WTC11 (cell line): ENCODE measurements at places on chromosomes 11 and 22. TPM values are rescaled to one million over a fixed set of nuclear protein-coding genes. Genes with fewer than 3 reads are reported as not detected.

- no peaks in the 10 kb centered on the region for H3K27me3 ChIP-seq
- H3K4me3 ChIP-seq: no peak overlapping the region
- H3K36me3 ChIP-seq: no peaks in the 10 kb centered on the region
- no peak for DNase-seq
Observed at GRCh38 chr11:111570796-111571195, 30.3 kb downstream of the LAYN start.

DNA sequence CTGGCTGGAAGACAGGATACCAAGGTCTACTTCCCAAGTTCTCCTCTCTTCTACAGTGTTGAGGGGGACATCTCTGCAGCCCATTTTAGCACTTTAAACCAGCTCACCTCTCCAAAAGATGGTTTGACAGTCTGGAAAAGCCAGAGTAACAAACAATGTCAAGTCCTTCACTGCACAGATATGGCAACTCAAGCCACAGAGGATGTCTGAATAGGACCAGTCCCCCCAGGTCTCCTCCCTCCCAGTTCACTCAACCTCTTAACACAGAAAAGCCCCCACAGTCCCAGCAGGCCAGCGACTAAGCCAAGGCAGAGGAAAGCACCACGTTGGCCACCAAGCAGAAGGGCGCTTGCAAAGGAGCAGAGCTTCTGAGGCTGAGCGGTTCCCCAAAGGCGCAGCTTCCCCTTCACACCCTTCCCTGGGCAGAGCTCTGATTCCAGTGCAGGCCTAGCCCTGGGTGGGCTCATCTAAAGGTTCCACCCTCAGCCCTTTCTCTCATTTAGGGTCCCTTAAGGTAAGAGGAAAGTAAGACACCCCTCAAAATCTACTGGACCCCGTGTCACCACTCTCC lies 62.7 kb downstream of the PAK1 start:
- H3K27ac ChIP-seq: peak overlapping the region; percentile 36
- H3K27me3 ChIP-seq: no peaks in the 10 kb centered on the region
- no peaks in the 10 kb centered on the region for H3K36me3 ChIP-seq
- H3K4me1 ChIP-seq: peaks cover 70% of the 10 kb centered on the region

DNA sequence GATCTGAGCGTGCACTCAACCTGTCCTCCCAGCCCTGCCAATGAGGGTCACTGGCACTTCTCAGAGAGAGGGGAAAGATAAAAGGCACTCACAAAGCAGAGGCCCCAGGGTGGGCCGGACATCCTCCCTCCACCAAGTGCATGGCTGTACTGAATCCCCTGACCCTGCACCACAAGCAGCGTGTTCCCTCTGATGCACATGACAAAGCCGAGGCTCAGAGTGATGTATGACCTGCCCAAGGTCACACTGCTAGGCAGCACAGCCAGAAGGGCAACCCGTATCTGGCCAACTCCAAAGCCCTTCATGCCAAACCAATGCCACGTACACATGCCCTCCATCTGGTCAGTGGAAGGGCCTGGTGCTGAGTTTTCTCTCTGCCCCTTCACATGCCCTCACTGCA lies 22.1 kb downstream of the SPATA19 start:
- DNase-seq: no peak
- H3K4me1 ChIP-seq: peaks cover 6% of the 10 kb centered on the region
- no peak overlapping the region for H3K4me3 ChIP-seq
- no peaks in the 10 kb centered on the region for H3K36me3 ChIP-seq

DNA sequence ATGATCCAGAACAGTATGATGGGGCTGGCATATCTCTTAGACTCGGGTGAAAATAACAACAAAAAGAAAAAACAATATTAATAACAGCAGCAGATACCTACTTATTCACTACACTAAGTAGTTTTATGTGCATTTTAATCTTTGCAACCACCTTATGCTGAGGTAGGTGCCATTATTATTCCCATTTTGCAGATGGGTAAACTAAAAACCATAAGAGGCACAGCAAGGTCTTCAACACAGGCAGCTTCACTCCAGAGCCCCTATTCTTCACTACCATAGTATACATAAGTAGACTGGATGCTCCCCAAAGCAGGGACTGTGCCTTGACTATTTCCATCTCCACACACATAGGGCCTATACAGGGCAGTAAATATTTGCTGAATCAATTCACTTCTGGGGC lies 41.0 kb downstream of the CLPB start:
- DNase-seq: no peak
- no peak overlapping the region for H3K27ac ChIP-seq
- no peaks in the 10 kb centered on the region for H3K27me3 ChIP-seq

DNA sequence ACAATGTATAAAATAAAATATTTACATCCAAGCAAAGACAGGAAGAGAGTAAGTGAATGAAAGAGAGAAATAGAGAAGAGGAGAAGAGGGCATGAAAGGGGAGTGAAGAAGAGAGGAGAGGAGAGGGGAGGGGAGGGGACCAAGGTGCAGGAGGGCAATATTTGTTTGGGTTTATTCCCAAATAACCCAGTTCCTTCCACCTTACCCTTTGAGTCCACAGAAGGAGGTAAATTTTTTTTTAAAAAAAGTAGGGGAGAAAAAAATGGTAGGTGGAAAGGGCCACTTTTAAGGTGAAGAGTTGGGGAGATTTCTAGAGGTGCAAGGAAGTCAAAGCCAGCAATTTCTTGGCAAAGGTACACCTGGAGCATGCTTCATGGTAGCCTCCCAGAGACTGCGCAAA lies 2.1 kb upstream of the OR5AN1 start:
- no peak for DNase-seq
- H3K4me3 ChIP-seq: no peak overlapping the region
- no peak overlapping the region for H3K27ac ChIP-seq
- H3K27me3 ChIP-seq: no peaks in the 10 kb centered on the region; the same call in 1 of the 2 replicates
- H3K36me3 ChIP-seq: peaks cover 11% of the 10 kb centered on the region

Gene HTR3A
- 4.1 to 6.0 TPM (median 5.0 TPM) in 3 replicates for total RNA-seq

Gene OLFML1
- total RNA-seq: 0.16 to 0.18 TPM in 2 of 3 replicates, not detected in the other
